ENCODE measurements at places on chromosomes 12 and 14. TPM values are rescaled to one million over a fixed set of nuclear protein-coding genes. Genes with fewer than 3 reads are reported as not detected.

Gene MYF5
- not detected for total RNA-seq

Gene SYT10
- not detected for total RNA-seq

Gene GPR135
- total RNA-seq, result 0.66 TPM

Gene GON7
- 6.0 TPM for total RNA-seq

Gene GLIPR1L1
- total RNA-seq, result not detected

Gene GSC
- total RNA-seq, result not detected

Gene GDF11
- 3.9 TPM for total RNA-seq

Gene KCNC2
- not detected for total RNA-seq

Gene FRS2
- total RNA-seq, result 23.0 TPM

Gene AJUBA
- total RNA-seq, result 60.8 TPM

Gene MAP1LC3B2
- total RNA-seq, result 0.26 TPM

Gene KRT75
- total RNA-seq, result not detected

Gene RNASE3
- not detected for total RNA-seq

Gene OASL
- total RNA-seq, result 51.1 TPM

Gene KCNH3
- not detected for total RNA-seq

Gene C12orf54
- not detected for total RNA-seq

Gene FGF23
- total RNA-seq, result not detected

Gene WNT1
- total RNA-seq, result not detected

Gene MYO1A
- total RNA-seq, result not detected

Gene DNAJC22
- 3.1 TPM for total RNA-seq

Gene LHX5
- total RNA-seq, result not detected

Gene IL22
- total RNA-seq, result not detected

Gene TAMALIN
- 2.0 TPM for total RNA-seq

Gene MFAP5
- 54.5 TPM for total RNA-seq

Gene KRT1
- not detected for total RNA-seq

Gene RNASE7
- not detected for total RNA-seq

Gene E2F7
- 2.5 TPM for total RNA-seq

Gene CLSTN3
- not detected for total RNA-seq

Gene MIP
- total RNA-seq, result not detected

Gene SERPINA1
- 27.3 TPM for total RNA-seq

Gene LRRK2
- total RNA-seq, result 0.76 TPM

Gene SLC22A17
- 6.1 TPM for total RNA-seq

Gene RILPL1
- total RNA-seq, result 31.4 TPM

Gene REP15
- 1.2 TPM for total RNA-seq

Gene MNAT1
- 45.7 TPM for total RNA-seq

Gene WSCD2
- not detected for total RNA-seq

Gene LRP1-AS
- total RNA-seq, result not detected

Gene ZFHX2
- total RNA-seq, result not detected

Gene USP44
- total RNA-seq, result 0.27 TPM

Gene SYNJ2BP
- total RNA-seq, result 8.9 TPM

Gene FOS
- 1.1 TPM for total RNA-seq

Gene RIN3
- 1.4 TPM for total RNA-seq

Gene EXOC3L4
- total RNA-seq, result not detected

Gene FGF6
- total RNA-seq, result not detected

Gene FGD4
- total RNA-seq, result 3.1 TPM

Gene KRT85
- not detected for total RNA-seq

Gene RPGRIP1
- total RNA-seq, result not detected

Gene ATF1
- total RNA-seq, result 41.3 TPM

Gene ANO2
- not detected for total RNA-seq

Gene TAS2R20
- not detected for total RNA-seq

Gene DENND5B
- total RNA-seq, result 8.7 TPM

Gene RASAL1
- not detected for total RNA-seq

Gene WDHD1
- 5.2 TPM for total RNA-seq

Data from MG63 (cell line).